T-helper 17 cell (primary cell): ENCODE measurements at places on chromosomes 5 and 9.

- no peak overlapping the region for H3K27ac ChIP-seq
- DNase-seq, result no peak
- no peaks in the 10 kb centered on the region for H3K27me3 ChIP-seq
- H3K4me1 ChIP-seq, result no peaks in the 10 kb centered on the region
- no peak overlapping the region for H3K4me3 ChIP-seq
Observed at GRCh38 chr9:134730761-134731496, 89.3 kb downstream of the COL5A1 start.

DNA sequence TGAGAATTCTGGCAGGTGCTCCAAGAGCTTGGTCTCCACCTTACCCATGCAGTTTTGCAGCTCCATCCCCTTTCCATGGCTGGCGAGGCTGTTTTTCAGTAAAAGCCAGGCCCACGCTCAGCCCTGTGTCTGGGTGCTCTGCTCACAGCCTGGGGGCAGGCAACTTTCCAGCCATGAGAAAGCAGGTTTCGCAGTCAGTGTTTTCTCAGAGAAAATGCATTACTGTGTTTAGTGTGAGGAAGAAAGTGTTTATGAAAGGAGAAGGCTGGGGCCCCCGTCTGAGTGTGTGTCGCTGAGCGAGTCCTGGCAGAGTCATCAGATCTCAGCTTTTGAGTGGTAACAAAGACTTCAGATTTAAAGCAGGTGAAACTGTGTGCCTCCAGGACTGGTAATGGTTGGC, 248.1 kb downstream of the IRX1 start:
- no peak overlapping the region for H3K4me3 ChIP-seq
- no peaks in the 10 kb centered on the region for H3K27me3 ChIP-seq
- H3K36me3 ChIP-seq, result no peaks in the 10 kb centered on the region
- H3K4me1 ChIP-seq, result no peaks in the 10 kb centered on the region

GRCh38 chr5:138961221-138961620, 86.1 kb upstream of the LRRTM2 start:
- no peak overlapping the region for H3K27ac ChIP-seq
- H3K27me3 ChIP-seq, result no peaks in the 10 kb centered on the region
- H3K4me3 ChIP-seq, result no peak overlapping the region
- no peak for DNase-seq
- peaks cover 5% of the 10 kb centered on the region for H3K4me1 ChIP-seq
- H3K36me3 ChIP-seq, result no peaks in the 10 kb centered on the region

GRCh38 chr9:87722393-87723088, 3.4 kb upstream of the CTSL start:
- H3K27me3 ChIP-seq, result peaks cover 5% of the 10 kb centered on the region
- H3K36me3 ChIP-seq, result peaks cover 4% of the 10 kb centered on the region
- no peak overlapping the region for H3K27ac ChIP-seq
- no peak overlapping the region for H3K4me3 ChIP-seq
- no peak for DNase-seq
- peaks cover 9% of the 10 kb centered on the region for H3K4me1 ChIP-seq

DNA sequence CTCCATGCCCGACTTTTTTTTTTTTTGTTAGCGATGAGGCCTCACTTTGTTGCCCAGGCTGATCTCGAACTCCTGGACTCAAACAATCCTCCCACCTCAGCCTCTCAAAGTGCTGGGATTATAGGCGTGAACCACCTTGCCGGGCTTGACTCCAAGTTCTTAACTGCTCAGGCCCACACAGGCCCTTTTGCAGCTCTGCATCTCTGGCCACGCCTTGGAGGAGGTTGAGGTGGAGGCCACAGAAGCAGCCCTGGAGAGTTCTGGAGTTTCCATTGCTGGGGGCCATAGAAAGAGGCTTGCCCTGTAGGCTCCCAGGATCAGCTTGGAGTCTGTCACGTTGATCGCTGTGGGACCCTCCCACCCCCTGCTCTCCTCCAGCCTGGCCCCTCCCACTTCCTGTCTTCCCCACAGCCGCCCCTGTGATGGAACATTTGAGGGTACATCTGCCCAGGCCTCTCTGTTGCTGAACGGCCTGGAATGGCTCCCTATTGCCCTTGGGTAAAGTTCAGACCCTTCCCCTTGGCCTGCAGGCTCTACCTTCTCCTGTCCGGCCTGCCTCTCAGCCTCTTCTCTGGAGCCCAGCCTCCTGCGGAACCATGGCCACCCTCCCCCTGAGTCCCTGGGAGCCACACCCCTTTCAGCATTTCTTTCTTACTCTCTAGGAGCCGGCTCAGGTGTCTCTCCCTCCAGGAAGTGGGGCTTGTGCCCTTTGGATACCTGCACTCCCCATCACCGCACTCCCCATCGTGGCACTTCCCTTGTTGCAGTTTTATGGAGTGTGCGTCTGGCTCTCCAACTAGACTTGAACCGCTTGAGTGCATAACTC, 30.4 kb upstream of the IER5L start:
- H3K4me3 ChIP-seq, result no peak overlapping the region
- H3K27ac ChIP-seq, result no peak overlapping the region
- peaks cover 12% of the 10 kb centered on the region for H3K4me1 ChIP-seq
- no peaks in the 10 kb centered on the region for H3K36me3 ChIP-seq
- no peaks in the 10 kb centered on the region for H3K27me3 ChIP-seq

DNA sequence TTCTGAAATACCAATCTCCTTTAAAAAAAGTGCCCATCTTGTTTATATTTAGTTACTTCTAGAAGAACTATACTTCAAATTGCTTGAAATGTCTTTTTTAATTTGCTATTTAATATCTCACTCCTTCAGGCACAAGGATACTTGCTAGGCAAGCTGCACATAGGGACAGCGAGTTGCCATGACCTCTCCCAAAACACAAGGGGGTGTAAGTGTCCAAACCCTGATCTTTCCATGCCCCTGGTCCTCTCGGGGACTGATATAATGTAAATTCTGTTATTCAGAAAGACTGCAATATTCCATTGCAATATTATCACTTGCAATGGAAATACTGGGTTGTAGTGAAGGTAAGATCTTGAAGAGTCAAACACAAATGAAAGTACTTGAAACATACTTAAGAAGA, 480.4 kb downstream of the CETN3 start:
- DNase-seq, result no peak
- H3K4me1 ChIP-seq, result no peaks in the 10 kb centered on the region
- no peak overlapping the region for H3K27ac ChIP-seq
- no peak overlapping the region for H3K4me3 ChIP-seq

GRCh38 chr9:11194246-11194645, 581.4 kb upstream of the PTPRD start:
- no peak overlapping the region for H3K4me3 ChIP-seq
- H3K27me3 ChIP-seq, result no peaks in the 10 kb centered on the region
- no peak overlapping the region for H3K27ac ChIP-seq
- H3K36me3 ChIP-seq, result no peaks in the 10 kb centered on the region
